GM19239 (cell line): ENCODE measurements at places on chromosomes 2 and 18.

GRCh38 chr2:33496150-33496549, 19.7 kb downstream of the RASGRP3 start:
- DNase-seq = no peak

DNA sequence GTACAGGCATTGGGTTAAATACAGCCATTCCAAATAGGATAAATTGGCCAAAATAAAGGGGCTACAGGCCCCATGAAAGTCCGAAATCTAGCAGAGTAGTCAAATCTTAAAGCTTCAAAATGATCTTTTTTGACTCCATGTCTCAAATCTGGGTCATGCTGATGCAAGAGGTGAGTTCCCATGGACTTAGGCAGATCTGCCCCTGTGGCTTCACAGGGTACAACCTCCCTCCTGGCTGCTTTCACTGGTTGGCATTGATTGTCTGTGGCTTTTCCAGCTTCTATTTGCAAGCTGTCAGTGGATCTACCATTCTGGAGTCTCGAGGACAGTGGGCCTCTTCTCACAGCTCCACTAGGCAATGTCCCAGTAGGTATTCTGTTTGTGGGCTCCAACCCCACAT, 56.1 kb downstream of the CCDC141 start:
- DNase-seq = no peak

DNA sequence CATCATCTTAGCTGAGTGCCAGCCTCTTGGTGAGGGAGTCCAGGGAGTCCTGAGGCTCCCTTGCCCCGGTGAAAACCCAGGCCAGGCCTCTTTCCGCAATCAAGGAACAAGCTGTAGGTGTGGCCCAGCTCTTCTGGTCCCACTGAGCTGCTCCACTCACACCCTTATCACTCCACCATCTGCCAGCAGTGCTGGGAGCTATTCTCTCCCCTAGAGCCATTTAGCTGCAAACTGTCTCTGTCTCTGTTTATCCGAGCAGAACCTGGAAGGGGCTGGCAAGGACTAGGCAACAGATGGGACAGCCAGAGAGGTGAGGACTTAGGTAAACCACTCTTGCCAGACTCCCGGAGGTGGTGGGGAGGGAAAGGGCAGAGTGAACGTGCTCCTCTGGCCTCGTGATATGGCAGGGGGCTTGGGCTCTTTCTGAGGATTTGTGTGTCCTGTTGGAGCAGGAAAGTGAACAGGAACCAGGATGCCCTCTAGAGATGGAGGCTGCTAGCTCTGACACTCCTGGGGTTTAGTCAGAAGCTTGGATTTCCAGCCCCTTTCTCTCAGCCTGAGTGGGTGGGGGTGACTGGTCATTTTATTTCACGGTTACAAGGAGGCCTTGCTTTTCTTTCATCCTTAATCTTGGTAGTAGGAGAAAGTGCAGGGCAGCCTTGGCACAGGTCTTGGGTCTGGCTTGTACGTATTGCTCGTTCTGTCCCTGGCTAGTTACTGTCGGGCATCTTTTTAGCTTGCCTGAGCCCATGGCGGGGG, 19.6 kb downstream of the B3GNT2 start:
- no peak for DNase-seq

DNA sequence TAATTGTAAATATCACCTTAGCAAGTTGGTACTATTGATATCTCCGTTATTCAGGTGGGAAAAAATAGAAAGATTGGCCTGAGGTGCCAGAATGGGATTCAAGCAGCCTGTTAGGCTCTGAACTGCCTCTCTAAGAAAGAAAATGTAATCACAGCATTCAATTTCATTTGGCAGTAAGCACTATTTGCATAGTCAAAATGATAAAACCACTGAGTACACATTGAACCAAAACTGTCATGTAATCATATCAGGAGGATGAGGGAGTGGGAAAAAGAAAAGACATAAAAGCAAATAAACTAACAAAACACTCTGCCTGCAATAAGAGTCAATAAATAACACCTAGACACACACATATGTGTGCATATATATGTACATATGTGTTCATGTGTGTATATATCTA, 103.9 kb upstream of the TACR1 start:
- no peak for DNase-seq

- no peak for DNase-seq
Measured at GRCh38 chr2:126839796-126840195, 58.9 kb upstream of the TEX51 start.

- DNase-seq = no peak
Measured at GRCh38 chr18:3593381-3593903, 143.5 kb downstream of the TGIF1 start.

GRCh38 chr2:237698358-237698694, 70.9 kb downstream of the LRRFIP1 start:
- DNase-seq = no peak

GRCh38 chr18:2536493-2536892, 34.8 kb downstream of the METTL4 start:
- DNase-seq = no peak

DNA sequence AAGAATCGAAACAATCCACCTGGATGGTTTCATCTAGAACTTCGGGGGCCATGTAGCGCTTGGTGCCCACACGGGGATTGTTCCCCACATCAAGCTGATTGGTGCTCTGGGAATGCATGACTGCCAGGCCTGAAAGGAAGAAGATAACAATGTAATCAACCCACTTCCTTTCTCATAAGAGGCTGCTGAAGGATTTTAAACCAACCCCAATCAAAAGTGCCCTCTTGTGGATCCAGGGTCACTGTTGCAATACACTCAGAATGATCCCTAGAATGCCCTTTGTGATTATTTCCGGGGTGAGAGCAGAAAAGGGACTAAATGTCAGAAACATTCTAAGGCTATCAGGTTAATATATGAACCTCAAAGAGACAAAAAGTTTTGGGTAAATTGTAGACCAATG, 115.2 kb downstream of the ACVR1 start:
- DNase-seq = no peak

DNA sequence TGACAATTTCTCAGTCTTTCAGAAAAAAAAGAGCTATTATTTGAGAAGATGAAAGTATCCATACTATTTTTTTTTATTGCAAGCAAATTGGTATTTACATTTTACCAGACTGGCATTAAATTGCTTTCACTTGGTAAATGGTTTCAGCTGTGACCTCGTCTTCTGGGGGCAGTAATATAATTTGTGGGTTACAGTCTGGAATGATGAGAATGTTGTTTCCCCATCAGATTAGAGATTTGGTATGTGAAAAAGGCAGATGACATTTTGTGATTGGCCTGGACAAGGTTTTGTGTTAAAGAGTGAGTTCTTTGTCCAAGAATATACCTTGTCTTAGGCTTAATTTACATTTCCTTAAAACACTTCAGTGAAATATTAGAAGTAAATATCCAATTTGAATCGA, 390.1 kb upstream of the ST6GAL2 start:
- no peak for DNase-seq

DNA sequence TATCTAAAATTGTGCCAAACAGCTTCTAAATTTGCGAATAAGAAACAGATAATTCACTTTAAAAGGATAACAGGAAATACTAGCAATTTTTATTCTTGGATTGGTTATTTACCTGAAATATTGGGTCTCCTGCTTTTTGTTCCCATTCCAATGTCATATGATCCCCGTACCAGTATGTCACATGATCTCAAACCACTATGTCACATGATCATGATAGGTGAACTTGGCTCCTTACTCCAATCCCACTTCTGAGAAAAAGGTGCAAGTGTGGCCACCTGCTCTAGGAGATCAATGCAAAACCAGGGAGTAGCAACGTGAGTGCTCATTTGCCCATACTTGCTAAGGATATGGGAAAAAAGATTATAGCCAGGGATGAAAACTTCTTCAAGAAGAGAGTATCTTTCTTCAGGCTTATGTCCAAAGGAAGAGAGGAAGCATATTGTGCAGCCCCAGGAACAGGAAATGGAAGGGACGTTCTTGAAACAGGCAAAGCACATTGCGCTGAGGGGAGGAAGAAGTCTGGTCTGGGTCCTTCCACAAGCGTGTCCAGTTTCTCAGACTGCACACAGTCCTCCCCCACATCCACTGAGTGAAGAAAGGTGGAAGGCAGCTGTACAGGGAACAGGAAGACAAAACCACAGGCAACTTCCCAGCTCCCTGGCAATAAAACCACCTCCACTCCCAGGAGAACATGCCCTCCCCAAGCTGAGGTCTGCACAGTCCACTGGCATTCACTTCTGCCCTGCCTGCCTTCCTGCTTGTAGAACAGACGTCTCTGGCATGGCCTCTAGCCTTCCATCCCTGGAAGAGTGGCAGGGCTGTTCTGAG, at the start of gene LYG2:
Gene LYG2, minus strand, starts transcription at position 176 of the 828 bp plus-strand sequence. CDS start 1,406 bp downstream, outside the sequence.
- DNase-seq = no peak

GRCh38 chr2:98548920-98549818, 59.1 kb downstream of the COA5 start:
- no peak for DNase-seq

DNA sequence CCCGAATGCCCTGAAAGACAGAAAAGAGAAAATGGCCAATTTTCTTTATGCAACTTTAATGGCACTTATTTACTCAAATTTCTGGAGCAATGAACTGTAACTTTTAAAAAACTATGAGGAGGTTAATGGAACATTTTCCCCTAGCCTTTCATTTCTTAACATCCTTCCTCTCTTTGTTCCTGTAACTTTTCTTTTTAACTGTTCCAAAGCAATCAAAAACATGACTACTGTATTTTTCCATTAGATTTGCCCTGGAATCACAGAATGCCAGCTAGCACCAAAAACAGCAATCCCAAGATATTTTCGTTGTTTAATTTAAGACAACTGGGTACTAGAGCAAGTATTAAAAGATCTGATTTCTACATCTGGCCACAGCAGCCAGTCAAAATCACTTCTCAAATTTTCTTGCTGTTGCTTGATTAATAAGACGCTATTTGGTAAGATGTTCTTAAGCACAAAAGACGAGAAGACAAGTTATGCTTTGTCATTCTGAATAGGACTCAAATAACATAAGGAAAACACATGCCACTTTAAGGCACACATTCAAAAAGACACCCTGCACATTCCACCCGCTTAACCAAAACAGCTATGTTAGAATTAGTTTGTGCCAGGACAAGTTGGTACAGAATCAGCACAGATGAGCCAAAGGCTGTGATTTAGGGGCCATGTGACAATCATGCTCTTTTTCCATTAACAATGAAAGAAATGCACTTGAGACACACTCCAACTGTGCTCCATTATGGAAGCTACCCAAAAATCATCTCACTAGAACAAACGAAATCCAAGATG, 3.6 kb downstream of the STARD7 start:
- no peak for DNase-seq

DNA sequence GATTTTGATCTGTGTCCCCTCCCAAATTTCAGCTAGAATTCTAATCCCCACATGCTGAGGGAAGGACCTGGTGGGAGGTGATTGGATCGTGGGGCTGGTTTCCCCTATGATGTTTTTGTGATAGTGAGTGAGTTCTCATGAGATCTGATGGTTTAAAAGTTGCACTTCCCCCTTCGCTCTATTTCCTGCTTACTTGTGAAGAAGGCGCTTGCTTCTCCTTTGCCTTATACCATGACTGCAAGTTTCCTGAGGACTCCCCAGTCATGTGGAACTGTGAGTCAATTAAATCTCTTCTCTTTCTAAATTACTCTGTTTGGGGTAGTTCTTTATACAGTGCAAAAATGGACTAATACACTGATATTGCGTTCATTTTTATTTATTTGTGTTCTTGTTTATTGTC, 636.8 kb upstream of the LINC00305 start:
- no peak for DNase-seq

GRCh38 chr2:239275044-239275685, 125.7 kb downstream of the HDAC4 start:
- no peak for DNase-seq

DNA sequence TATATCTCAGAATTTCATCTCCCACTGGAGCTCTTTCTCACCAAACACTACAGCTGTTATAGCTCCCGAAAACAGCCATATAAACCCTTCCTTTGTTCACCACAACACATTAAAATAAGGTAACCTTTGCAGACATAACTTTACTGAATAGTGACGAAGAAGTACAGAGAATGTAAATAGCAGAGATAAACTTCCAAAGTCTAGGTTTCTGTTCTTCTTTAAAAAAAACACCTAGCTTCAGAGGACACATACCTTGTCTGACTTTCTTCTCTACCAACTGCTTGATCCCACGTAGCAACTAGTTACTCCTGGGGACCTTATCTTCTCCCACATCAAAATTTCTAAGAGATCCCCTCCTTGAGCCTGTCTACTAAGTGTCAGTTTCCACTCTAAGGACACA, 32.3 kb downstream of the ATL2 start:
- DNase-seq = no peak

- DNase-seq = no peak
Measured at GRCh38 chr2:186972281-186972970, 123.5 kb upstream of the ZSWIM2 start.

DNA sequence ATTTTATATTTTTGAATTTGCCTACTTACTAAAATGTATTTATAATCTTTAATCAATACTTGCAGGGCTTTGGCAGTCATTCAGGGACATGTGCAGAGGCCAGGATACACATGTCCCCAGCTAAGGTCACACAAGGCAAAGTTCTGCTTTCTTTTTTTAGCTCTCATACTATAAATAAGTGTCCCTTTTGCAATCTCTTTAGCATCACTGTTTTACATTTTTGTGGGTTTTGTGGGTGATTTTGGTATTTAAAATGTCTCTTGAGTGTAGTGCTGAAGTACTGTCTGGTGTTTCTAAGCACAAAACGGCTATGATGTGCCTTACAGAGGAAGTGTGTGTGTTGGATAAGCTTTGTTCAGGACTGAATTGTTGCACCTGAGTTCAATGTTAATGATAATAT, 309.0 kb upstream of the GULP1 start:
- no peak for DNase-seq

- DNase-seq = no peak
Measured at GRCh38 chr18:33239298-33239697, 201.2 kb downstream of the CCDC178 start.

DNA sequence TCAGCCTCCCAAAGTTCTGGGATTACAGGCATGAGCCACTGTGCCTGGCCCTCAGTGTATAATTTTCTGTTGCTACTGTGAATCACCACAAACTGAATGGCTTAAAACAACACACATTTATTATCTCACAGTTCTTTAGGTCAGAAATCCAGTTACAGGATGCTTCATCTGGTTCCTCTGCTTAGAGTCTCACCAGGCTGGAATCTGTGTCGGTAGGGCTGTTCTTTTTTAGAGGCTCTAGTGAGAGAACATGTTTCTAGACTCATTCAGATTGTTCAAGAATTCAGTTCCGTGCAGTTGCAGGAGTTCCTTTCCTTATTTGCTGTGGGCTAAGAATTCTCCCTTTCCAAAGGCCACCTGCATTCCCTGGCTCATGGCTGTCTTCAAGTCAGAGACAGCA, 22.2 kb downstream of the CCDC121 start:
- DNase-seq = no peak

- DNase-seq = no peak
Measured at GRCh38 chr2:78023356-78023755, 501.2 kb upstream of the LRRTM4 start.

DNA sequence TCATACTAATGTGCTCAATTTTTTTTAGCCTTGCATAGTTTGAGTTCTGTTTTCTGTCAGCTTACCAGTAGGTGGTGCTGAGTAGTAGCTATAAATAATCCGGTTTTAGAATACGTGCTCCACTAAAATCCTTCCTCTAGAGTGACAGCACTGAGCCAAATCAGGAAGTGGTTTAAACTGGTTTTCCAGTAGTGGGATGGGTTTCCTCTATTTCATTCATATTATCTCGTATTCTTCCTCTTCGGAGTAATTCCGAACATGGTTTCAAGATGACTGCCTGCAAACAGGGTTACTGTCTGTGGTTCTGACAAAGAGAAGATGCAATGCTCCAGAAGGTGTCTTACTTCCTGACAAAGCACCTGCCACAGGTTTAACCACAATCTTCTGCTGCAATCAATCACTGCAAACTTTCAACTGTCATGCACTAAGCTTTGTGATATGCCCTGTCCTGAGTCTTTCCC, 496.9 kb upstream of the VRK2 start:
- peak; percentile 0 for DNase-seq

GRCh38 chr18:429030-429429, 71.5 kb downstream of the COLEC12 start:
- DNase-seq = no peak
